Smooth muscle cell of the brain vasculature (primary cell): ENCODE measurements at places on chromosomes 13 and 19.

DNA sequence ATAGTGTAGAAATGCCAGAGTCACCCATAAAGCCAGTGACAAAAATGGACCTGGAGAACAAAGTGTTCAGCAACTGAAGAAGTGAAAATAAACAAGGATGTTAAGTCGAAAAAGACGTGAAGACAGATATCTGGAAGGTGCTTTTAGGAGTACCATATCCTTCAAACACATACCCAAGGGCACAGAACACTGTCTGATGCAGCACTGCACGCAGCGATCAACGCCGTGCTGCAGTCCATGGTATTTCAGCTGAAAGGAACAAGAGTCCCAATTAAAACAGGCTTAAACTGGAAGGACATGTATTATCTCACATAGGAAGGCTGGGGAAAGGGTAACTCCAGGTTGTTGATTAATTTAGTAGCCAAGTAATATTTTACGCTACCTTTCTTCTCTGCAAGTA lies 108.2 kb downstream of the SGCG start:
- DNase-seq: no peak

DNA sequence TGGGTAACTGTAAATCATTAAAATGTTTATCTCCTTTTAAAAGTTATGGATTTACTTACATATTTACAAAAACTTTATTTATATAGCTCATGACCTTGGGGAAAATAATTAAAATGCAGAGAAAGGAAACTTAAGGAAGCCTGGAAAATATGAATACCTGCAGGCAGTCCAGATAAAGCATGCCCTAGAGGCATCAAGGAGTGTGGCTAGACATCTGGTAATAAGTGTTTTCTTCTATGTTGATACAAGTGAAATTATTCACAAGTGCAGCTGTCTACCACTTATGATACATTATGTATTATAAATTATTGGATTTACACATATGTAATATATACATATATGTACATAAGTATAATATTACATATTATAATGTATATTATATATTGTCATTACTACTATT lies 207.9 kb downstream of the LMO7 start:
- DNase-seq: no peak

DNA sequence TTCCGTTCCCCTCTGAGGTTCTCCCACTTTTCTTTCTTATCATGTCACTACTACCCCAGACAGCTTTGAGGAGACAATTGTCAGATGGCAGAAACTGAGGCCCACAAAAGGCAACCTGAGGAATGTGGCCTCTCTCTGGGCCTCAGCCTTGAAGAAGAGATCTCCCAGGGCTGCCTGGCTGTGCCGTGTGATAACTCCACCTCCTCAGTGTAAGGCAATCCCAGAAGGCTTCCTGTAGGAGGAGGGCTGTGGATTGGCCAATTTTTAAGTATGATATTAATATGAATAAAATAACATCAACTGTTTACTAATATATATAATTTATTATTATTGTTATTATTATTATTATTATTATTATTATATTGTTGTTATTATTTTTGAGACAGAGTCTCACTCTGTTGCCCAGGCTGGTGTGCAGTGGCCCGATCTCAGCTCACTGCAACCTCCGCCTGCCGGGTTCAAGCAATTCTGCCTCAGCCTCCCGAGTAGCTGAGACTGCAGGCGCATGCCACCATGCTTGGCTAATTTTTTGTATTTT lies 4.5 kb upstream of the DUS3L start:
- DNase-seq: no peak

GRCh38 chr13:95524264-95524901 lies 28.1 kb upstream of the CLDN10 start:
- DNase-seq: no peak

- no peak for DNase-seq
Measured at GRCh38 chr13:45847554-45848224, 3.9 kb downstream of the SIAH3 start.

GRCh38 chr13:34578471-34578870 lies 363.6 kb upstream of the NBEA start:
- no peak for DNase-seq

GRCh38 chr13:24196593-24197197 lies 36.2 kb downstream of the SPATA13 start:
- no peak for DNase-seq

DNA sequence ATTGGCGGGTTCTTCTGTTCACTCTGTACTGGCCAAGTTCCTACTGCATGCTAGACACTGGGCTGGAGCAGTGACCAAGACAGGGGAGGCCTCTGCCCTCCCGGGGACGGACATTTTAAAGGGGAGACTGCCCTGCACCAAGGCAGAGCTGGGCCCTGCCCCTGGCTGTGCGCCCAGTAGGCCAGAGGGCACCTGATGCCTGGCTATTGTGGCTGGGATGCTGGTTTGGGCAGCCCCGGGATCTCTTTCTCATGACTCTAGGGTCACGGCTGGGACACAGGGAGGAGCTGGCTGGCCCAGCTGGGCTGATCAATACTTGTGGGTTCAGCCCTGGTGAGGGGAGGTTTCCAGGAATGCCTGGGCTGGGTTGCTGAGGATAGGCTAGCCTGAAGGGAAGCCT lies 17.7 kb downstream of the LIPE start:
- DNase-seq: no peak

- no peak for DNase-seq
Measured at GRCh38 chr13:94559222-94559795, 36.6 kb downstream of the TGDS start.

- DNase-seq: no peak
Measured at GRCh38 chr13:20230913-20231838, 943 bp downstream of the GJB6 start.

- no peak for DNase-seq
Measured at GRCh38 chr13:72959643-72960042, 99.2 kb upstream of the KLF5 start.

- DNase-seq: no peak
Measured at GRCh38 chr13:101139081-101139480, 277.2 kb downstream of the NALCN start.

DNA sequence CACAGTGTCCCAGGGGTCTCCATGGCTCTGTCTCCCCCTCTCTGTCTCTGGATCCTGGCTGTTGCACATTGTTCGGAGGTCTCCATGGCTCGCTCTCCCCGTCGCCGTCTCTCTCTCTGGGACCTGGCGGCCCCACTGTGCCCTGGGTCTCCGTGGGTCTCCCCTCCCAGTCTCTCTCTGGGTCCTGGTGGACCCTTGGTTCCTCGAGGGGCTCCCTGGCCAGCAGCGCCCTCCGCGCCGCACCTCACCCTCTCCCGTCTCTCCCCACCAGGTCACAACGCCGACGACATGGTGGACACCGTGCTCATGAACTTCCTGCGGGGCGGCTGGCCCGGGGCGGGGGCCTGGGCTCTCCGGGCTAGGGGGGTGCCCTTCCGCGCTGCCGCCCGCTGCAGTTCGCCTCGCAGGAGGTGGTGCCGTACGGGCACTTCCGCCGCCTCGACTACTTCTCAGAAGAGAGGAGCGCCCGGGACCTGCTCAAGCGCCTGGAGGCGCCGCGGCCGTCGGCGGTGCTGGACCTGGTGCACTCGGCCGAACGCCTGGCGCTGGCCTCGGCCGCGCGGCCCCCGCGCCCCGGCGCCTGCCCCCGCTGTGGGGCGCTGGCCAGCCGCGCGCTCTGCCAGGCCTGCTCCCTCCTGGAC lies 29.1 kb downstream of the SIGLEC5 start:
- no peak for DNase-seq

GRCh38 chr13:33158271-33158670 lies 127.3 kb downstream of the STARD13 start:
- no peak for DNase-seq

DNA sequence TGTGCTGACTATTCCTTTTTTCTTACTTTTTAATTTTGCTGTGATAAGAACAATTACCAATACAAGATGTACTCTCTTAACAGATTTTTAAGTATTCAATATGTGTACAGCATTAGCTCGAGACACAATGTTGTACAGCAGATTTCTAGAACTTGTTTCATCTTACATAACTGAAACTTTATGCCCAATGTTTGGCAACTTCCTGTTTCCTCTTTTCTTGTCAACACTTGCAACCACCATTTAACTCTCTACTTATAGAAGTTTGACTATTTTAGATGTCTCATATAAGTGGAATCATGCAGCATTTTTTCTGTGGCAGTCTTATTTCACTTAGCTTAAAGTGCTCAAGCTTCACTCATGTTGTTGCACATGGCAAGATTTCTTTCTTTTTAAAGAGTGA lies 1426.8 kb downstream of the SLITRK5 start:
- no peak for DNase-seq

DNA sequence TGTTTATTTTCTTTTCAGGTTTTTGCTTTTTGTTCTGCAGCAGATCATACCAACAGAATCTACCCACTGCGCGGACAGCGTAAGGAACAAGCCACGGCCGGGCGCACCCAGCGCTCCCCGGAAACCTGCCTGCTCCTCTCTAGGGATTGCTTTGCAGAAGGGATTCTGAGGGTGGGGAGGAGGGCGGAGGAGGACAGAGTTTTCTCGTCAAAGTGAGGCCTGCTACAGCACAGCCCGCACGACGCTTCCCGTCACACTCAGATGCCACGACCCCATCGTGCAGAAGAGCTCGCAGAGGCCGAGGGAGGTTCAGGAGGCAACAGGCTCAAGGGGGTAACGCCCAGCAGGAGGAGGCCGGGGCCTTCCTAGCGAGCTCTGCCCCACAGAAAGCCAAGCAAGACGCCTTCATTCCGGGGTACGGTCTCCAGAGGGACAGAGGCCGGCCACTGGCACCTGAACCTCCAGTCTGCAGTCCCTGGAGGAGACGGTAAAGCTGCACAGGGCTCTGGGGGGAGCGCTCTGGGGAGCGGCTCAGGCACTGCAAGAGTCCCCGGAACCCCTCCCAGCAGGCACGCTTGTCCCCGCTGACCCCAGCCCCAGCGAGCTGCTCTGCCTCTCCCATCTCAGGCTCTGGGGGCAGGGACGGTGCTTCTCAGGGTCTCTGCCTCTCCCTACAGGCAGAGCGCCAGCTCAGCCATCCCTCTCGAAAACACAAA lies 6.9 kb downstream of the REXO1 start:
- DNase-seq: no peak

DNA sequence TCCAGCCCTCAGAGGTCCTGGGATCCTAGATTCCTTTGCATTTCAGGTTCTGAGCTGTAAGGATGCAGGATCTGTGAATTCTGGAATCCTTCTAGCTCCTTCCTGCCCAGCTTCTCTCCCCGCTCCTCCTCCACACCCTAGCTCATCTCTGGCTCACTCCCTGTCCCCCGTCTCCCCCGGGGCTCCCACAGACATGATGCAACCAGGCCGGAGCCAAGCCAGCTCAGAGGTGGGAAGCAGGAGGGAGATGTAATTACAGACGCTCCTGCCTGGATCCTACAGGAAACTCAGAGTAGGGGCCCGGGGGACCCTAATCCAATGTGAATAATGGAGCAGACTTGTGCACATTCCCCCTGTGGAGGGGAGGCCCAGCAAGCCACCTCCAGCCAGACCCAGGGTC lies 4.5 kb downstream of the GNG8 start:
- DNase-seq: no peak

DNA sequence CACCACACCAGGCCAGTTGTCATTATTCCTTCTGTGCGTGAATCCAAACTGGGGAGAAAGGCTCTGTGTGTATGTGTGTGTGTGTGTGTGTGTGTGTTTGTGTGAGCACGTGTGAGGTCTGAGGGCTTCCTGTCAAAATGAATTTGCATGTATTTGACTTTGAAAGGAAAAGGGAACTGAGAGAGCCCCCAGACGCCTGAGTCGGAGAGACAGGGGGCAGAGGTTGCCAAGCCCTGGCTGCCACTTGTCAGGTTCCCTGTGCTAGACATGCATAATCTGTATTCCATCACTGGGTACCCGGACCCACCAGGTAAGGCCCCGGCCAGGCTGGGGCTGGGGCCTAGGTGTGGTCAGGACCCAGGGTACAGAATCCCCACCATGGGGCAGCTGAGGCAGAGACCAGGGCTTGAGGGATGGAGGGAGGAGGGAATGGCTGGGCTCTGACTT lies at the start of gene CLEC17A:
TSS of gene CLEC17A (plus strand) at position 191 of the 447 bp plus-strand sequence. CDS start at position 268, 77 bp downstream.
- no peak for DNase-seq

- DNase-seq: peak; percentile 9
Measured at GRCh38 chr13:79128158-79128557, 277.9 kb downstream of the RBM26 start.

DNA sequence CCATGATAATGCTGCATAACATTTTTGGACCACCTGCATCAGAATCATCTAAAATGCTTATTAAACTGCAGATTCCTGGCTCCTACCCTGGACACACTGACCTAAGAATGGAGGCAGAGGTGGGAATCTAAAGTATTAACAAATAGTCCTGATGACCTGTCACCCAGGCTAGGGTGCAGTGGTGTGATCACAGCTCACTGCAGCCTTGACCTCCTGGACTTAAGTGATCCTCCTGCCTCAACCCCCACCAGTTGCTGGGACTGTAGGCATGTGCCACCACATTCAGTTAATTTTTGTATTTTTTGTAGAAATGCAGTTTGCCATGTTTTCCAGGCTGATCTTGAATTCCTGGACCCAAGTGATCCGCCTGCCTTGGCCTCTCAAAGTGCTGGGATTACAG lies 43.3 kb downstream of the LMO7 start:
- no peak for DNase-seq

DNA sequence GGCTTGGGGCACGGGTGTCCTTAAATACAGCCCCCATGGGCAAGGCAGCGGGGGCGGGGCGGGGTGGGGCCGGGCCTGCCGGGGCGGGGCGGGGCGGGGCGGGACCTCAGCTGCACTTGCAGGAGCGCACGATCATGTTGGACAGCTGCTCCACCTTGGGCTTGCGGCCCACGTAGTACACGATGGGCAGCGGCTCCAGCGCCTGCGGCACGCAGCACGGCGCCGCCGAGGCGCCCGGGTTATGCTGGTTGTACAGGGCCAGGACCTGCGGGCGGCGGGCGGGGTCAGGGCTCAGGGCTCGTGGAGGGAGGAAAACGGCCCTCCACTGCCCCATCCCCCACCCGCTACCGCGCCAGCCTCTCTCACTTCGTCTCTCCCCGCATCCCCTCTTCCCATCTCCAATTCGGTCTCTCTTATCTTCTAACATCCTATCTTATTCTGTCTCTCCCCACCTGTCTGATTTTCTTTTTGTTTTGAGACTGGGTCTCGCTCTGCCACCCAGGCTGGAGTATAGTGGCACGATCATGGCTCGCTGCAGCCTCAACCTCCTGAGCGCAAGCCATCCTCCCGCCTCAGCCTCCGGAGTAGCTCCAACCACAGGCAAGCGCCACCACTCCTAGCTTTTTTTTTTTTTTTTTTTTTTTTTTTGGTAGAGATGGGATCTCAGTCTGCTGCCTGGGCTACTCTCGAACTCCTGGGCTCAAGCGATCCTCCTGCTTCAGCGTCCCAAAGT lies 21.1 kb downstream of the CCDC97 start:
- no peak for DNase-seq

- no peak for DNase-seq
Measured at GRCh38 chr19:44807162-44807561, 1.7 kb upstream of the BCAM start.

- no peak for DNase-seq
Measured at GRCh38 chr19:3094601-3095440, 659 bp downstream of the GNA11 start.
